ENCODE measurements at places on chromosomes 3 and 15.

DNA sequence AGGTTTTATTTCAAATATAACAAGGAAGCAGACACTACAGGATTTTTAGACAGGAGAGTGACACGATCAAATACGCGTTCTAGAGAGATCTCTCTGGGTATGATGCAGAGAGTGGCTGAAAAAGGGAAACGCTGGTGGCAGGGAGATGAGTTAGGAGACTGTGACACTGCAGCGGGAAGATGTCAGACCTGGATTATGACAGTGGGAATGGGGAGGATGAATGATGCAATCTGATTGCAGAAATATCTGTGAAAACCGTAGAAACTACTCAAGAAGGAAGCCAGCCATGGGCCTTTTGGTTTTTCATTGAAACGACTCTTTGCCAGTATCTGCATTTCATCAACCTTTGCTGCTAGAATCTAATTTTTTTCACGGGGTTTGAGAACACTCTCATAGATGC lies 157.9 kb downstream of the FAM43A start:
- no peak for DNase-seq

DNA sequence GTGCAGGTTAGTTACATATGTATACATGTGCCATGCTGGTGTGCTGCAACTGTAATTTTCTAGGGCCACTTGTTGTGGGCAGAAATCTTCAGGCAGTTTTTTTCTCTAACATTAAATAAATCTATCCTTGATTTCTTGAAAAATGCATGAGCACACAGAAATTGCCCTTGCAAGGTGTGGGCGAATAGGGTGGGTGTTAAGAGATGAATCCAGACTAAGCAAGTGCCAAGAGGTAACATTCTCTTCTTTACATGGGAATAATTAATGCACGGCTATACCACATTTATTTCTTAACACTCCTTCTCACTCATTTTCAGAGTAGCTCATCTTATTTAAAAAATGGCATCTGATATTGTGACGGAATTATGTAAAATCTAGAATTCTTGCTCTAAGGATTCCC lies 719.6 kb downstream of the AGBL1 start:
- DNase-seq = no peak

DNA sequence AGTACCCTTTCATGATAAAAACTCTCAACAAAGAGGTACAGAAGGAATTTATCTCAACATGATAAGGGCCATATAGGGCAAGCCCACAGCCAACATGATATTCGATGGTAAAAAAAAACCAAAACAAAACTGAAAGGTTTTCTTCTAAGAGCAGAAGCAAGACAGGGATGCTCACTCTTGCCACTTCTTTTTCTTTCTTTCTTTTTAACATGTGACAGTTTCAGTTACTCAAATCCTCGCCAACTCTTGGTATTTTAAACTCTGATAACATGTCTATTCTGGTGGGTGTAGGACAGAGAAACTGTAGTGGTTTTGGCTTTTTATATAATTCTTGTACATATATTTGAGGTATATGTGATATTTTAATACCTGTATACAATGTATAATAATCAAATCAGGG lies 74.0 kb upstream of the NMNAT3 start:
- DNase-seq = no peak

- DNase-seq = no peak
Measured at GRCh38 chr15:35858707-35859106, 312.7 kb upstream of the DPH6 start.

DNA sequence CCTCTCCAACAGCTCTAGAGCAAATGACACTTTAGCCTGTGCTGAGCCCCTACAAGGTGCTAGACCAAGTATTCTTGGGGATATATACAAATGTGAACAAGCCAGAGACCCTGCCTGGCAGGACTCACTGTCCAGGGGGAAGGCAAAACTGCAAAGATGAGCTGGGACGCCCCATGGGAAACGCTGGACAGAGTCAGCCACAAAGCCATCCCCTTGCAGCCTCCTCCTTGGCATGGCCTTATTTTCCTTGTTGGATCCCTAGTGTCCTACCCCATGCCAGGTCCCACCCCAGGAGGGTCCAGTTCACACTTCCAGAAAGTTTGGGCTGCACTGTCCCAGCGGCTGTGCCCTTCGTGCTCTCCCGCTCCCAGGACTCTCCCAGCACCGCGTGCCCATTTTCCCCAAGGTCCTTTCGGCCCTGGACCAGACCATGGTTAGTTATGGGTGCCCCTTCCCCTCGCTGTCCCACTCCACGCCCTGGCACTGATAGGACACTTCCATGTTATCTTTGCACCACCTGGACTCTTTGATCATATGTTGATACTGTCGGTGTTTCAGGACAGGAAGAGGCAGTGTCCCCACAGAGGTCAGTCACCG lies 5.8 kb upstream of the NRROS start:
- no peak for DNase-seq

- no peak for DNase-seq
Measured at GRCh38 chr15:70528816-70529215, 234.5 kb downstream of the UACA start.

GRCh38 chr3:132459551-132459950 lies 42.2 kb downstream of the DNAJC13 start:
- no peak for DNase-seq
